ENCODE measurements at places on chromosomes 2 and 18.

DNA sequence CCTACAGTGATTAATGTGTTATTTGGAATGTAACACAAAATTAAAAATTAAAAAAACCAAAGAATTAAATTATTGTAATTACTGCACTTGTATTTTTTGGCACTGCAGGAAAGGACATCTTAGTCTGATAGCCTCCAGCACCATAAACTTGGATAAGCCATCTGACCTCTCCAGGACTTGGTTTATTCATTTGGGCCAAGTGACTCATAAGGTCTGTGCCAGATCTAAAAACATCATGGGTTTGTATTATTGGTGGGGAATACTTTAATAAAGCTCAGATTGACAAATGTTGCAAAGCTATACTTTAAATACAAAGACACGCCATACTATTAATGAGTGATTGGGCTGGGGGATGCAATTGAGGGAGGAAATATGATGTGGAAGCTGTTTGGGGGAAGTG, 225.2 kb downstream of the ZNF521 start:
- DNase-seq: no peak

- DNase-seq: no peak
These were observed 26.7 kb upstream of the ALPP start for GRCh38 chr2:232351686-232352510.

DNA sequence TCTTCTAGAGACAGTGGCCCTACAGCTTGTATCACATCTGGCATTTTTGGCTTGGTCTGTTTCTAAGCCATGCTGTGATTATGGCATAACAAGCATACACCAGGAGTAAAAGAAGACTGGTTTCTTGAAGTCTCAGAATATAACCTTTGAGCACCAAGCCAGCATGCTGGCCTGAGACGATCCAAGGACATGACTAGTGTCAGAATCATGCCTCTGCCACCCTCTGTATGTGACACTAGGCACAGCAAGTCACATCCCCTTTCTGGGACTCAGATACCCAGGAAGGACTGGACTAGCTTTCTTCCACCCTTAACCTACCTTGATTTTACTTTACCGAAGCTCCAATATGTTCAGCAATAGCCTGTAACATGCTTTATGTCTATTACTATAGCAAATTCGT, 345.5 kb downstream of the SETBP1 start:
- no peak for DNase-seq

- DNase-seq: no peak
These were observed 346.3 kb downstream of the DSC3 start for GRCh38 chr18:30696201-30696600.

DNA sequence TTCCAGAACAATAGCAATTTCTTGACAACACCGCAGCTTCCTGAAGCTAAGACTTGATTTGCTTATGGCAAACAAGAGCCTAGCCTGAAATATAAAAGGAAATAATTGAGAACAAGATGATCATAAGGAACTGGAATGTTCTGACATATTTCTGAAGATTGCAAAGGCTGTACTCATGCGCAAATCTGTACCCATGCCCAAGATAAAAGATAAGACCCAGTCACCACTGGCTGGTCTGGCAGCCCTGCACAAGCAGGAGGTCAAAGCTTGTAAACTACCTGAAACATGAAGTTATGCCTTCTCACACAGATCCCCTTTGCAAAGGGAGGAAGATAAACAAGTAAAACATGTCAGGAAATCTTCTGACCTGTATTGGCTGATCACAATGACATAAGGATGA, 160.8 kb upstream of the GYPC start:
- DNase-seq: no peak

DNA sequence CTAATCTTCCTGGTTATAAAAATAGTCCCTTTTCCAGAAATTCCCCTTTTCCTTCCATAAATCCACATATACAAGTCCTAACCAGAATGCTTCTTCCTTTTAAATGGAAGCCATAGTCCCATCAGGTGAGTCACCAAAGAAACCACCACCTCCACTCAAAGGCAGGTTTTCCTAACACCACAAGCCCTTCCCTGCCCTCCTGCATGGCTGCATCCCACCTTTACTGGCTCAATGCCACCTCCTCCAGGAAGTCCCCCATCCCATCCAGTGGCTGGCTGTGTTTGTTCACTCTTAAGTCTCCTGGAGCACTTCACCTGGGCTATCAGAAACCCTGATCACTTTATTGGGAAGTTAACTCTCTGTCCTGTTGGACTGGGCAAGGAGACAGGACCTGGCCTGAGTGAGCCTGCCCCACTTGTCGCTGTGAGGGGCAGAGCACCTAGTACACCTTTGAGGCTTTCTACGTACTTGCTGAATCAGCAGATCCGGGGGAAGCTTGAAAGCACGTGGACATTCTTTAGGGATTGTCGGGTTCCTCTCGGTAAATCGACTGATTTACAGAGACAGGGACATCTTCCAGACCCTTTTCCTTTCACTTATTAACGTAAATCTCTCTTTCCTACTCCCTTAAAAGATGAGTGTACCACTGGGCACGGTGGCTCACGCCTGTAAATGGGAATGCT, 71.0 kb downstream of the NGEF start:
- DNase-seq: no peak

GRCh38 chr2:176136374-176137251, 7.1 kb downstream of the HOXD8 start:
- no peak for DNase-seq

DNA sequence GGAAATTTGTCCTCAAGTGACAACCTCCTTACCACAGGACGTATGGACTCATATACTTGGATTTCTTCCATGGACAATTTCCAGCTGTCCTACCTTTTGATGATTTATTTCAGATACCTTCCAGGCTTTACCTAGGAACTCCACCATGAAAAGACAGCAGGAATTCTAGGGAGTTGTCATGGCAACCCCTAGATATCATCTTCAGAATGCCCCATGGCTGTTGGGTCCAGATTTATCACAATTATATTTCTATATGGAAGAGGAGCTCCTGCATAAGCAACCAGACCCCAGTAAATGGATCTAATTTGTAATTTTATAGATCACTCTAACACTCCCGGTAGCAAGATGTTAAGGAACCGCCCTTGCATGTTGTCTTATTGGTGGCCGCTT, 102.3 kb upstream of the ZNF521 start:
- no peak for DNase-seq

GRCh38 chr2:177888581-177888980, 184.0 kb downstream of the PDE11A start:
- no peak for DNase-seq

GRCh38 chr2:32721376-32721775, 93.5 kb downstream of the TTC27 start:
- DNase-seq: no peak

- DNase-seq: no peak
These were observed 12.8 kb downstream of the METTL8 start for GRCh38 chr2:171420728-171421563.

- DNase-seq: no peak
These were observed 449.7 kb upstream of the CHAC2 start for GRCh38 chr2:53317861-53318260.

GRCh38 chr2:239026711-239027361, 179.0 kb downstream of the TWIST2 start:
- no peak for DNase-seq

DNA sequence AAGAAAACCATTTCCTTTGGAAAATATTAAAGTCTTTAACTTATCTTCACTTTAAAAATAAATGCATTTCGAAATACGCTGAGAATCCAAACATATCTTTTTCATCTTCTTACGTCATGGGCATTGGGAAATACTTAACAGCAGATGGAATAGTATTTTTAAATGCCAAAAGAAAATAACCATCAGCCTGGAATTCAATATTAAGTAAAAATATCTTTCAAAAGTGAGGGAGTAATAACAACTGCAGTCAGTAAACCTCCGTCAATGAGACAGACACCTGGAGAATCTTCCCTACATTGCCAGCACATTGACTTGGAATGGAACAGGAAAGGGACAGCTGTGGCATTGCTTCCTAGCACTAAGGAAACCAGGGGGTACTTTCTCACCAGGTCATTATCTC, 290.4 kb upstream of the TNP1 start:
- DNase-seq: no peak

- no peak for DNase-seq
These were observed 12.4 kb upstream of the STAT1 start for GRCh38 chr2:191026377-191026776.

DNA sequence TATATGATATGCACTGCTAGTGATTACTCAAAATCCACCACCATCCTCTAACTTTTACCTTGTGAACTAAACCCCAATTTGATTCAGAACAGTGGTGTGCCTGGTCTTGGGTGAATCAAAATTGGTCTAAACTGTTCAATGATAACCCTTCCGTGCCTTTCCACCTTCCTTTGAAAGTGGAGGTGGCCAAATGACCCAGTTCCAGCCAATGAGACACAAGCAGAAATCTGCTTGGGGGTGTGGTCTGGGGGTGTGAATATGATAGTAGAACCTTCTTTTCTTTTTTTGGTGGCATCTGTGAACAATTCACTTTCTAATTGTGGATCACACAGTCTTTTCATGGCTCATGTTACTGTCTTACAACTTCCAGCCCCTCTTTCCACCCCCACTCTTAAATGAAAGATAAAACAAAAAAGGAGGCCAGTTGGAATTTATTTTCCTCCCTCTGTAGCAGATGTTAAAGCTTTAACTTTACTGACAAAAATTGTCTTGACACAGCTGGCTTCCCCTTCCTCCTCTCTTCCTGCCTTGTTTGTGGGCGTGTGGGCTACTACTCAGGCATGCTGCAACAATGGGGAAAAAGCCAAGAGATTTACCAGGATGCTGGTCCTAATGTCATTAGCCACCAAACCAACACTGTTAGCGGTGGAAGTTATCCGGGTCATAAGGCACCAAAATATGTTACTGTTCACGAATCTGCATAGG, 58.8 kb upstream of the ANKRD44 start:
- DNase-seq: no peak

- DNase-seq: no peak
These were observed 175.8 kb upstream of the PIEZO2 start for GRCh38 chr18:11324956-11325882.

DNA sequence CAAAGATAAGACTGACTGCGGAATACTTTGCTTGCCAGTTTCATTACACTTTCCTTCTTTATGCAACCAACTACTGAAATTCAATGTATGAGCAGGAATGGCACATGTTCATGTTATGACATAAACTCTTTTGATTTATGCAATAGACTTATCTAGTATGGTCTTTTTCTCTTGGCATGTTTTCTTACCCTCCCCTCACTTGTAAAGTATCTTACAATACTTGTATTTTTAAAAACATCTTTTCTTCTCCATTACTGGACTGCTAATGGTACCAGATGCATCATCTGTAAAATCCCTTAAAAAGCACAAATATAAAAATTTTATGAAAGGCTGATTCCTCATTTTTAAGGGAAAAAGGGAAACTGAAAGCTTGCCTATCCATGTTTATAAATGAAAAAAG, 373.8 kb downstream of the ZEB2 start:
- no peak for DNase-seq

GRCh38 chr18:43159086-43159770, 43.7 kb upstream of the RIT2 start:
- DNase-seq: no peak

Measured in mesothelial cell of epicardium (in vitro differentiated cells).